Stromal cell of bone marrow (primary cell): ENCODE measurements at places on chromosomes 1 and 21.

DNA sequence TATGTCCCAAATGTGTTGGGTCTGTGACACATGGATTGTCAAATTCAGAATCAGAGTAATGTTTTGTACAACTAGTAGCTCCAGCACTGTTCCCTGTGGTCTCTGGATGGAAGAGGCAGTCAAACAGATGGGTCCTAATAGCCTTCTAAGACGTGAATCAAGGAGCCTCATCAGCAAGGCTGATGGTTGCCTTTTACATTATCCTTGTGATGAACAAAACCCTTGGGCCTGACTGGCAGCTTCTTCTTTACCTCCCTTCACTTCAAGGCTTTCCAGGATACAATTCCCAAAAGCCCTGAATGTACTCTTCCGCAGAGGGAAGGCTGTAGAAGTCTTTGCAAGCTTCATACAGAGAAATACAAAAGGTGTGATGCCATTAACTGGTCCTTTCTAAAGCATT is 633.3 kb downstream of the USP25 start:
- DNase-seq, result no peak

DNA sequence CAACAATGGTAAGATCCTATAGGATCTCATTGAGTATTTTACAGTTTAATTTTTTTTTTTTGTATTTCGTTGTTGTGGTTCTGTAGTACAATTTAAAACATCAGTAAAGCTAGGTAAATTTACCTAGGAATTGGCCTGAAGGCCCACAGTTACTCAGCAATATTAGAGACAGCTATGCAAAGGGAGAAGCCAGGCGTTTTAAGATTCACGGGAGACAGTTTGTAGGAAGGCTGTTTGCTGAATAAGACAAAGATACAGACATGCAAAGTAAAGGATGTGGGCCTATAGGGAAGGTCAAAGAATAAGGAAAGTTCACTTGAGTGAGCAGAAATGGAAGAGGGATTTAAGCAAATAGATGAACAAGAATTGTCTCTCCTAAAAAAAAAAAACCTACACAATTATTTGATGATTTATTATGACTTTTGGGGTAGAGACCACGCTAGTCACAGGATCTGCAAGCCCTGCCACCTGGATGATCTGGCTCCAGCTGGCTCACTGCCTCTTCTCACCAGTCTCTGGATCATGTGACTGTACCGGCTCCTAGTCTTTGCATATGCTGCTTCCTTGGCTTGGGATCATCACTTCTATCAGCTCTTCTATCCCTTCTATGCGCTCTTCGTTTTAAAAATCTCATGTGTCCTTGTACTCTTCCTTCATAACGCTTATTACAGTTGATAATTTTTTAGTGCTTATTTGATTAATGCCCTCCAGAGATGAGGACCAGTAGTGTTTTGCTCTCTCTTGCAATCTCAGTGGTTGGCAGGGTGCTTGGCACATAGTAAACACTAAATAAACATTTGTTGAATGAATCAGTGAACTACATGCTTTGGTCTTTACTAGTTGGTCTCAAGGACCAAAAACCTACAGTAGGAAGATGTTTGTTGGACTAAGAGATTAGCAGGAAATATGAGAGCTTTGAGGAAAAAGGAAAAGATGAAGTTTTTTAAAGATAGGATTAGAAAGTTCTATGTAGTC is 14.1 kb downstream of the DYRK1A start:
- no peak for DNase-seq

DNA sequence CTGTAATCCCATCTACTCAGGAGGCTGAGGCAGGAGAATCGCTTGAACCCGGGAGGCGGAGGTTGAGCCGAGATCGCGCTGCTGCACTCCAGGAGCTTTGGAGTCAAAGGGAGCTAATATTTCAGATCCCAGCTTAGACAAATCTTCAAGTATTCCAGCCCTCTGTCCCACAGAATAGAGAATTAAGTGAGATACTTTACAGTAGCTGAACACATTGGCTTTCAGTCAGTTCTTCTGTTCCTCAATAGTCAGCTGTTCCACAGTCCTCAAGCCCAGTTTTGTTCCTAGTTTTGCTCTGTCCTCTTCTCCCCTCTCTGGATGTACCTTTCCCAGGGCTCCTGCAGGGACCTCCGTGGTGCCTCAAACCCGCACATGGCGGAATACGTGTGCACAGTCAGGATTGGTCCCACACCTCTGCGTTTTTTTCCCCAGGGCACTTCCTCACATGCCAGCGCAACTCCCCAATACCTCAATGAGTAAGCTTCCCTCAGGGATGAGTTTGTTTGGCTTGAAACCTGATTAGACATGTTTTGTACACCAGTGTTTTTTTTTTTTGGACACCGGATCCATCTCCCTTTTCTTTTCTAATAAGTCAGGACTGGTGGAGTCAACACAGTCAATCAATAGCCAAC is 1.2 kb downstream of the MFN2 start:
- no peak for DNase-seq

- no peak for DNase-seq
Observed at GRCh38 chr1:232507571-232507970, 122.4 kb downstream of the SIPA1L2 start.

DNA sequence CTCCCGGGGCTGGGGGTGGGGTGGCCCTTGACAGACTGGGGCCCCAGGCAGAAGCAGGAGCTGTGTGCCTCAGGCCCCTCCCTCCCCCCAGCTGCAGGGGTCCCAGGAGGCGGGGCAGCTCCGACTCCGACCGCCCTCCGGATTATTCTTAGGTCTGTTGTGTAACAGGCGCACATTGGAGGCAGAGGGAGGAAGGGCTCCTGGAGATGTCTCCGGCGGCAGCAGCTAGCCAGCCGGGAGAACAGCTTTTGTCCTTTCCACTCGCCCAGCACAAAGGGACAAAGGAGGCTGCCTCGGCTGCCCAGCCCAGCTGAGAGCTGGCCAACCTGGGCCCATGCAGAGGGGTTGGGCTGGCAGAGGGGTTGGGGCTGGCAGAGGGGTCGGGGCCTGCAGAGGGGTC is 29.7 kb upstream of the PLCH2 start:
- no peak for DNase-seq
